ENCODE measurements at places on chromosomes 7 and 10. TPM values are rescaled to one million over a fixed set of nuclear protein-coding genes. Genes with fewer than 3 reads are reported as not detected.

GRCh38 chr7:131940621-131941165, 384.3 kb upstream of the PODXL start:
- DNase-seq = no peak

DNA sequence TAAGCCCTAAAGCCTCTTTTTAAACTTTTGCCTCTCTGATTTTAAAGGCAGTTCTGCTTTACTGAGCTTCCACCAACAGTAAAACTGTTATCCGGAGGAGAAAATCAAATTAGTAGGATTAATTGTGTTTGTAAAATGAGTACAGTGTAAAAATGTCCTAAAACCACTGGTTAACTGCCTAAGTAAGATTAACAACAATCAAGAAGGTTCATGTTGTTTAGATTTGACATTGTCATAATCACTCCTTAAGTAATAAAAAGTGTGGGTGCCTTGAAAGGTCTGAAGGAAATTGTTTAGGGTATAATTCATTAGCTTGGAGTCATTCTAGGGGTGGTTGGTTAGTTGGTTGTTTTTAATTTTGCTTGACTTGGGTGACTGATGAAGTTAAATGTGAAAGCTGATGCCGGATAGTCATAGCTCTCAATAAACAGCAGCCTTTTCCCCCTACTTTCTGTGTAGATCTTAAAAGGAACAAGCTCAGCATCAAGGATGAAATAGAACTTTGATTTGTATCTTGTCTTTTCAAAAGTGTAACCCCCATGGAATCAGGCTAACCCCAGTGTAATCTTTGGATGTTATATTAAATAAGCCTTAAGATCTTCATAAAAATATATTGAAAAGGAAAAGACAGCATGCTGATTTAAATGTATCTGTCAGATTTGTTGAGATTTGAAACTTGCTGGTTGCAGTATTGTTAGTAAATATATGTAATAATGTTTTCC, 148.3 kb downstream of the ARID5B start:
- no peak for DNase-seq

GRCh38 chr10:43145311-43145710, 7.1 kb downstream of the CSGALNACT2 start:
- DNase-seq = no peak

DNA sequence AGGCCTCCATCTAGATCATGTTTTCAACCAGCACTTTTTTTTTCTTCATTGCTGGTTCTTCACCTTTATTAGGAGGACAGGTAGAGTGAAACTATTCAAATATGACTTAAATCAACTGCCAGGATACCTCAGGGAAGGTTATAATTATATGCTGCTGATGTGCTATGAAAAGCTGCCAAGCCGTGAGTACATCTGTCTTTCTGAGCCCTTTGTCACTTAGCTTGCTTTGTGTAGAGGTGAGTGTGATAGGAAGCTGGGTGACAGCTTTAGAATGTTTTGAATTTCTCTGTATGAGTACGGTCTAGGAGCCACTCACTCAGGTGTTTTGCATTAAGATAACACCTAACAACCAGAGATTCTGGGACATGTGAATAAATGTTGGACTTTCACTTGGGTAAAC, 365.2 kb downstream of the OTUD1 start:
- no peak for DNase-seq

GRCh38 chr7:29109899-29110298, 36.4 kb downstream of the CPVL start:
- no peak for DNase-seq

- DNase-seq = no peak
Observed at GRCh38 chr7:55441774-55442522, 76.8 kb downstream of the LANCL2 start.

The RBM33 gene
- 91.5 TPM for total RNA-seq

The PRKAG2 gene
- total RNA-seq = 16.6 TPM

The ARID5B gene
- 51.4 TPM for total RNA-seq

The CYP2C19 gene
- not detected for total RNA-seq

Measured in mesothelial cell of epicardium (in vitro differentiated cells).